AG08396 (cell line): ENCODE measurements at places on chromosomes 5 and 9.

GRCh38 chr9:134593286-134594077, 48.1 kb upstream of the COL5A1 start:
- DNase-seq, result no peak

- DNase-seq, result no peak
These were observed 43.3 kb upstream of the SSBP2 start for GRCh38 chr5:81794226-81794625.

GRCh38 chr5:6453937-6454560, 5.4 kb downstream of the UBE2QL1 start:
- DNase-seq, result no peak

- peak; percentile 27 for DNase-seq
These were observed 8.2 kb downstream of the TENT4A start for GRCh38 chr5:6721442-6721841.

DNA sequence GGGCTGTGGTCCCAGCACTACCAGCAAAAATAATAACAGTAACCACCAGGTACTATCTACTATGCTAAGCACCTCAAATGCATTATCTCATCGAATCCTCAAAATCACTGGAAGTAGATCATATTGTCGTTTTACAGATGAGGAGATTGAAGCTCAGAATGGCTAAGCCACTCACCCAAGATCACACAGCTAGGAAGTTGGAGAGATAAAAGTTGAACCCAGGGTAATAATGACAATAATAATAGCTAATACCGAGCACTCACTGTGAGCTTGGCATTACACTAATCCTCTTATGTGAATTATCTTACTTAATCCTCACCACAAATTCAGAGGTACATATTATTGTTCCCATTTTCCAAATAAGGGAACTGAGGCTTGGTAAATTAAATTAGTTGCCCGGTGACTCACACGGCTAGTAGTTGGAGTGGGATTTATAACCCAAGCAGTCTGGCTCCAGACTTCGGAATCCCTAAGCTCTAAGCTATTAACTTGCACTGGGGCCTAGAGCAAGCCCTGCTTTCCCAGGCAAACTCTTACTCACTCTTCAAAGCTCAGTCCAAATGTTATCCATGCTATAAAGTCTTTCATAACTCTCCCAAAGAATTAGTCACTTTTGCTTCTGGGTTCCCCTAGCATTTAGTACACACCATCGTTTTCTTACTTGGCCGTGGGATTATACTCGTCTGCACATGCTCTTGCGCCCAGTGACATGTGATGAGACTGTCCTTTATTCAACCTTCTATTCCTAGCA, 3.8 kb downstream of the ARSI start:
- DNase-seq, result peak; percentile 91

GRCh38 chr5:107602896-107603295, 67.8 kb downstream of the EFNA5 start:
- DNase-seq, result no peak

DNA sequence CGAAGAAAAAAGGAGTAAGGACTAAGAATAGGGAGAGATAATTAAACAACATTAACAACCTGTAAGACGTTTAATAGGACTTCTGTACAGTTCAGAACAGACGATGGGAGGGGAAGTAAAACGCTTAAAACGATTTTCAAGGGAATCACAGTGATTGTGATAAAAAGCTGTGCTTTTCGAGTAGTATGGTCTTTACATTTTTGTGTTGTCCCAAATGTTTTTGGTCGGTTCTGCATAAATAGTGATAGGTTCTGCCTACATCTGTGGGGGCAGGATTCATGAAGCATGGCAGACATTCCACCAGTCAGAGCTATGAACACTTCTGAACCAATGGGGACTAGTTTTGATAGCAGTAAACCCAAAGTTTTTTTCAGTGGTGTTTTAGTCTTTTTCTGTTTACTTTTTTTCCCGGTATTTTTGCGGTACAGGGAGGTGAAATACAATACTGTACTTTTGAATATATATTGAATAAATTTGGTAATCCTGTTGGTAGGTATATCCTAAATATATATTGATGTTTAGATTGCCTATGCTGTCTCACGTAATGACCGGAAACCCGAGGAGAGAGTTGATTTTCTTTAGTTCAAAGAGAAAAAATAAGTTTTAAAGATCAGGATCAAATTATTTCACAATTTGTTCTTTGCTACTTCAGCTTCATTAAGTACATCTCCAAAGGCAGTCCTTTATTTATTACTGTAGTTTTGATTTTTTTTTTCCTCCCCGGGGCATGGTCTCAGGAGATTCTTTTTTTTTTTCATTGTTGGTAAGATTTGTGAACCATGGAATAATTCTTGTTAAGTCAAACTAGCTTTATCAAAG, 1.3 kb downstream of the ERBIN start:
- peak; percentile 66 for DNase-seq

- no peak for DNase-seq
These were observed 36.7 kb upstream of the CTNNA1 start for GRCh38 chr5:138716456-138716924.

GRCh38 chr5:170434966-170435605, 45.9 kb upstream of the KCNMB1 start:
- DNase-seq, result peak; percentile 57

GRCh38 chr5:9176641-9177040, 369.2 kb downstream of the SEMA5A start:
- no peak for DNase-seq

GRCh38 chr5:113806250-113806649, 292.8 kb downstream of the YTHDC2 start:
- DNase-seq, result peak; percentile 2

GRCh38 chr9:72278959-72279358, 86.0 kb downstream of the ZFAND5 start:
- DNase-seq, result no peak

GRCh38 chr9:114988962-114989599, 58.7 kb upstream of the TNFSF8 start:
- DNase-seq, result no peak

GRCh38 chr5:53031695-53032096, 42.5 kb downstream of the ITGA2 start:
- DNase-seq, result peak; percentile 31

DNA sequence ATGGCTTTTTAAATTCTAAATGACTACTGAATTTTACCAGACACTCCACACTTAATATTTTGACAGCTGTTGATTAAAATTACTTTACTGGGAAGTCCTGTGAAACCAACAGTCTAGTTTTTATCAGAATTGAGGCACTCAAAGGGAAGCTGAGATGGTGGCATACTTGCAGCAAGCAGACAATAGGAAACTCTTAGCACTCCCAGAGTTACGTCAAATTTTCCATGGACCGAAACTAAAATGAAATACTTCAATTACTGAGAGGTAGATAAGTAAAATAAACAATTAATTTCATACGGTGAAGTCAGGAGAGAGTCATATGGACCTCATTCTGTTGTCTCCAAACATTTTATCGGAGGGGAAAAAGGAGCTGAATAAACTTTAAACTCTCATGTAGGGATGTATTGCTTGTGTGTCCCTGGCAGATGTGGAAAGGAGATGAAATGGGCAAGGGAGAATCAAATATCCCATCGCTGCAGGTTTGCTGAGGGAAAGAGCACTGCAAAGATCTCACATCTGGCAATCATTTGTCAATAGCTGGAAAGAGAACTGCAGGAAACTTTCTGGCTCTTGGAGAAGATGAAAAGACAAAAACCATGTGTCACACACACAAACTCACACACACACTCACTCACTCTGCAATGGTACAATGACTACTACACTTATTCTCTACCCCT, 189.4 kb downstream of the BNC2 start:
- DNase-seq, result no peak

DNA sequence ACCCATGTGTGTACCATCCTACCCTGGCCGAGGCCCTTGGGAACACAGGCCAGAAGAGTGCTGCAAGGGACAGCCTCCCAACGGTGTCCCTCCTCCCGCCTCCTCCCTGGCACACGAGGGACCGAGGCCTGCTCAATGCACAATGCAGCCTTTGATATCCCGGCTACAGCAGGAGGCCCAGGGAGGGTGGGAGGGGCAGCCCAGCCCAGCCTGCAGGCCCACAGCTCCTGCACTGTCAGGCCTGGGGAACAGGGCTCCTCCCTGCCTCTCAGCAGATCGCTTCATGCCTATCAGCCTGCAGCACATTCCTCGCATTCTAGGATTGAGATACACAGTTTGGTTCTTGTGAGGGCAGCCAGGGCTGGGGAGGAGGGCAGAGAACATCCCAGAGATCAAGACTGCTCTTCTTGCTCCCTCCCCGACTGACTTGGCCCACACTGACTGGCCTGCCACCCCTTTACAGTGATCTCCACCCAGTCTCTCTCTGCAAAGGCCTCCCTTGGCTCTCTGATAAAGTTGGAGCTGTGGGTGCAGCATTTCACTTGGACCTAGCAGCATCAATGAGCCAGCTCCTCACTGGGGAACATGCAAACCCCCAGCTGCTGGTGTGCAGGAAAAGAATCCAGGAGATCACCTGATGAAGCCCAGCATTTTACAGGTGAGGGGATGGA, at the start of gene SH3TC2:
TSS of gene SH3TC2 (minus strand) at position 46 of the 671 bp plus-strand sequence. CDS start at position 6, 40 bp downstream.
- DNase-seq, result peak; percentile 86

GRCh38 chr9:38309324-38310195, 82.9 kb upstream of the ALDH1B1 start:
- DNase-seq, result no peak

GRCh38 chr5:35852084-35852734, 4.5 kb upstream of the IL7R start:
- no peak for DNase-seq

DNA sequence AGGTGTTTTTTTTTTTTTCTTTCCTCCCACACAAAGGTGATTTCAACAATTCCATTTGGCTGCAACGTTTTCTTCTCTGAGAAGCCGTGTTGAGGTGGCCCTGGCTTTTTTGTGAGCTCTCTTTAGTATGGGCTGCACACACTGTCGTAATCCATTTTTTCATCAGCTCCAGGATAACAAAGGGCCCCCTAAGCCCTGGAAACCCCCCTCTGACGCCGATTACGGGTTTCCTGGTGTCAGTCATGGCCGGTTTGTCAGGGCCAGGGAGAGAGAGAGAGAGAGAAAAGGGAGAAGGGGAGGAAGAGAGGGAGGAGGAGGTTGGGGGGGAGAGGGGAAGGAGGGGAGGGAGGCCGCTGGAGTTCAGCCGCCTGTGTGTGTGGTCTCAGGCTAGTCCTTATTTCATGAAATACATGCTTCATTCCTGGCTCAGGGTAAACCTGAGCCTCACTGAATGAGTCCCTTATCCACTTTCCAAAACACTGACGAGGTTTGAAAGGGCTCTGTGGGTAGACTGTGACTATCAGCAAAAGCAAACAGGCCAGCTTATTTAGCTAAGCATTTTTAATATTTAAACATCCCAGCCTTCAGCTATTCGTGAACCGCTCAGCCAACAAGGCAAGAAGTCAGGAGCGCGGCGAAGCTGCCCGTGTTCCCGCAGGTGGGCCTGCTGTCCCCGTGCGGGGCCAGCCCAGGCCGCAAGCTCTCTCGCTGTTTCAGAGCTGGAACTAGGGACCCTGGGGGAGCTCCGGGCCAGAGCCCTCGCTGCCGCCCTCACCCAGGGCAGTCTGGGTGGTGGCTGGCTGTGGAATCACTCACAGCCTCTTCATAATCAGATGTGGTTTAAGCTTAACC, 172.8 kb downstream of the ERCC6L2 start:
- no peak for DNase-seq

DNA sequence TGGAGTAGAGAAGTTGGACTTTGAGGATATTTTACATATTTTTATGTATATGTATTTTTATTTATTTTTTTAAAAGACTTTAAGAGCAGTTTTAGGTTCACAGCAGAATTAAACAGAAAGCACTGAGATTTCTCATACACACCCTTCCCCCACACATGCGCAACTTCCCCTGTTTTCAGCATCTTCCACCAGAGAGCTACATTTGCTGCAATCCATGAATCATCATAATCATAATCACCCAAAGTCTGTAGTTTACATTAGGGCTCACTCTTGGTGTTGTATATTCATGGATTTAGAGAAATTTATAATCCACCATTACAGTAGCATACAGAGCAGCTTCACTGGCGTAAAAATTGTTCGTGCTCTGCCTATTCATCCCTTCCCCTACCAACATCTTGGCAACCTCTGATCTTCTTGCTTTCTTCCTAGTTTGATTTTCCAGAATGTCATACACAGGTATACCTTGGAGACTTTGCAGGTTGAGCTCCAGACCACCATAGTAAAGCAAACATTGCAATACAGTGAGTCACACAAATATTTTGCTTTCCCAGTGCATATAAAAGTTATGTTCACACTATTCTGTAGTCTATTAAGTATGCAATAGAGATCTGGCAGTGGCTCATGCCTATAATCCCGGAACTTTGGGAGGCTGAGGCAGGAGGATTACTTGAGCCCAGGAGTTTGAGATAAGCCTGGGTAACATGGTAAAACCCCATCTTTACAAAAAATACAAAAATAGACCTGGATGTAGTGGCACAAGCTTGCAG, 9.6 kb upstream of the CCDC171 start:
- no peak for DNase-seq

GRCh38 chr5:172871982-172872381, 37.9 kb downstream of the ERGIC1 start:
- DNase-seq, result no peak

- no peak for DNase-seq
These were observed 116.0 kb downstream of the ARHGAP26 start for GRCh38 chr5:142886211-142886610.

- no peak for DNase-seq
These were observed 37.2 kb downstream of the DCAF12 start for GRCh38 chr9:34089311-34089710.

DNA sequence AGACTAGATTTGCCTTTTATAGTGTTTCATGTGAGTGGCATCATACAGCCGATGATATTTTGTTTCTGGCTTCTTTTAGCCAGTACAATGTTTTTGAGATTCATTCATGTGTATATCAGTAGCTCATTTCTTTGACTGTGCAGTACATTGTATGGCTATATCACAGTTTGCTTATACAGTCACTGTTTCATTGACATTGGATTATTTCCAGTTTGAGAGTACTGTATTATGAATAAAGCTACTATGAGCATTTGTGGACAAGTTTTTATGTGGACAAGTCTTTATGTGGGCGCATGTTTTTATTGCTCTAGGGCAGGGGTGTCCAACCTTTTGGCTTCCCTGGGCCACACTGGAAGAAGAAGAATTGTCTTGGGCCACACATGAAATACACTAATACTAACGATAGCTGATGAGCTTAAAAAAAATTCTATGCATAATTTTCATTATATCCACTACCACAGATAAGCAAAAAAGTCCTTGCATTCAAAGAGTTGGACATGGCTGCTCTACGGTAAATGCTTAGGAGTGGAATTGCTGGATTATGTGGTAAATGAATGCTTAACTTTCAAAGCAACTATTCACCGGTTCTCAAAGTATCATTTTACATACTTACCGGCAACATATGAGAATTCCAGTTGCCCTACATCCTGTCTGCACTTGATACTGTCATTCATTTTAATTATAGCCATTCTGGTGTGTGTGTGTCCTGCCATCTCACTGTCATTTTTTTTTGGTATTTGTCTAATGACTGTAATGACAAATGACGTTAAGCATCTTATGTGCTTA, 177.8 kb downstream of the RGS3 start:
- DNase-seq, result no peak

DNA sequence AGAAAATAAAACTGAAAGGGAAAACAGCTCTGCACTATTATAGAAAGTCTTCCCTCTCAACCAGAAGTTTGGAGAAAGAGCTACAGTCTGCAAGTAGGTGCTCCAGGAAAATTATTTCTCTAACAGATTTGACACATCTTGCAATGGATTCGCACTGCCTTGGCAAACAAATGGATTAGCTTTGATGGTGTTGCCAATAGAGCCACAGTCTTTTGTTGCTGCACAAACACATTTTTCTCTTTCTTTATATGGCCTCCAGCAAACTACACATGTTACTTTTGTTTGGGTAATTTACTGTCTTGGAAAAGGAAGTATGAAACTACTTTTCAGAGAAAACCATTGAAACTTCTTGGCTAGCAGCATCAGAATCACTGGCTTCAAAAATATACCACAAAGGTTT, 523.1 kb downstream of the EFNA5 start:
- DNase-seq, result no peak

- DNase-seq, result no peak
These were observed 37.3 kb downstream of the PROP1 start for GRCh38 chr5:177958696-177959095.
